NCI-H1048 (cell line): ENCODE measurements at places on chromosomes 13 and 19.
A peak's percentile ranks its signal among the peaks of the same experiment; 100 is the strongest.

- no peak for DNase-seq
These were observed 60.4 kb upstream of the ABCC4 start for GRCh38 chr13:95361686-95362085.

DNA sequence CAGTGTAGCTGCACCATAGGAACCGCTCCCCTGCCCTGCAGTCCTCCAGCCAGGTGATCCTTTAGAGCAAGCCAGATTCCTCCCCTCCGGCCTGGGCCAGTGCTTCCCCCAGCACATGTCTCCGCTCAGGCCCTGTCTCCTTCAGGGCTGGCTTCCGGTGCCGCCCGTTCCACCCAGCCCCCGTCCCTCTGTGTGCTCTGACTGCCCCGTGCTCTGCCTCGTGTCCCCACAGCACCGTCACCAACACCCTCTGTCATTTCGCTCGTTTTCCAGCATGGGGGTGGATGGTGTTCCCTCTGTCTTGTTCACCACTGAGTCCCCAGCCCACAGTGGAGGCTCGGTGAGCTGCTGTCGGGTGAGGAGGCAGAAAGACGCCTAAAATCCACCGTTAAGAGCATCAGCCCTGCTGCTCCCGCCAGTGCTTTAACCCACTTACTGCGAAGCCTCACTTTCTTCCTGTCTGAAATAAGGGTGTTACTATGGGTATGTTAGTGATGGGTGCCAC is 54.5 kb downstream of the TSSK6 start:
- DNase-seq = no peak

GRCh38 chr13:79477968-79478367 is 3.0 kb upstream of the NDFIP2 start:
- no peak for DNase-seq

DNA sequence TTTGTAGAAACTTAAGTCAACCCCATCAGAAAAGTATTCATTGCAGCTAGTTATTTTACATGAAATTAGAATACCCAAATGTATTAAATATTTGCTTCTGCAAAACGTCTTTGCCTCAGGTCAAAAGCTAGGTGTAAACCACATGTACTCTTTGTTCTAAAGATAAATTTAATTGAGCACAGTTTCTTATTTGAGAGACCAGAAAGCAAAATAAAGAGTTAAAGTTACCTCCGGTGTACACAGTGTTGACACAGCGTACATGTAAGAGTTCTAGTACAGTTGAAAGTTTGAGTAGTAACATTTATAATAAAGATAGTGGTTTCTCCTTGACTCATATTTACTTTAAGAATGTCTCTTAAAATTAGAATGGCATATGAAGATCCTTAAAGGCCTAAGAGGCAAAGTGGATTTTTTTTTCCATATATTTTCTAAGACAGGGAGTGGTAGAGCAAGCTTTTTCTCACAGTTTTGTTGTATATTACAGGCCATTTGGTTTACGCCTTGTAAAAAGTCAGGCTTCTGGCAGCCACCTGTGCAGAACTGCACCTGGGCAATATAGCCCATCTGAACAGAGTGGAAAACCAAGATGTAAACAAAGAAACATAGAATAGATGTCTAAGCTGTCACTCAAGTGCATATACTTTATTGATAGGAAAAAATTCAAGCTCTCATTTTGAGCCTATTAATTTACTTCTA is 2.9 kb downstream of the LRCH1 start:
- DNase-seq = no peak

- DNase-seq = no peak
These were observed 14.7 kb downstream of the UBAC2 start for GRCh38 chr13:99215184-99215830.

- no peak for DNase-seq
These were observed 24.4 kb upstream of the NMRK2 start for GRCh38 chr19:3908266-3909054.

- no peak for DNase-seq
These were observed 846.9 kb upstream of the MIR17HG start for GRCh38 chr13:90500569-90500968.

GRCh38 chr13:78241278-78241919 is 322.8 kb upstream of the EDNRB start:
- peak; percentile 20 for DNase-seq

DNA sequence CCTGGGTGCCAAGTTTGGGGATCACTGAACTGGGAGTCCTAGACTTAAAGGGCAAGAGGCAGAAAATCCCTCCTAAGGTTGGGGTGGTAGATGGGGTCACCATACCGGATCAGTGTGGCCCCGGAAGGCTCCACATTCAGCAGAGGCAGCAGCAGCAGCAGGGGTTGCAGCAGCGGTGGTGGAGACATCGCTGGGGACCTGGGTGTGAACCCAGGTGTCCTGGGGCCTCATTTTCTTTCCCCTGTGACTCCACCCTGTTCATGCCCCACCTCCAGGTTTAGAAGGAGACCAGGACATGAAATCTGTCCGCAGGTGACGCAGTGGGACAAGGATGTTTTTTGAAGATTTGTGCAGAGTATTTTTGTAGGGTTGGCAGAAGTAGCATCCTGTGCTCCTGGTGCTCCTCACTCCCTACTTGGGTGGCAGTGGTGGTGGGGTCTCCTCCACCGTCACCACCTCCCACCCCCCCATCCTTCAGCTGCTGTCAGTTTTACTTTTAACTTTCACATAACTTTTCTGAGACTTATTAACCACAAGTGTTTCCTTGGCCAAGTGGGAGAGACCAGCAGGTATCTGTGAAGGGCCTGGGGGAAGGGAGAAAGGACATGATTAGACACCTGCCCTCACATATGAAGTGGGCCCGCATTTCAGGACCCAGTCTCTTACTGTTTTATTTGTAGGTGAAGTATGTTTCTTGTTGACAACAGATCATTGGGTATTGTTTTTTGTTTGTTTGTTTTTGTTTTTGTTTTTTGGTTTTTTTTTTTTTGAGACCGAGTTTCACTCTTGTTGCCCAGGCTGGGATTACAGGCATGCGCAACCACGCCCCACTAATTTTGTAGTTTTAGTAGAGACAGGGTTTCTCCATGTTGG is at the start of gene NAPSA:
Gene NAPSA, minus strand, starts transcription at position 206 of the 873 bp plus-strand sequence. Its CDS starts 18 bp downstream, at position 188.
- DNase-seq = no peak

- no peak for DNase-seq
These were observed 9.5 kb upstream of the LILRB4 start for GRCh38 chr19:54653181-54653809.

DNA sequence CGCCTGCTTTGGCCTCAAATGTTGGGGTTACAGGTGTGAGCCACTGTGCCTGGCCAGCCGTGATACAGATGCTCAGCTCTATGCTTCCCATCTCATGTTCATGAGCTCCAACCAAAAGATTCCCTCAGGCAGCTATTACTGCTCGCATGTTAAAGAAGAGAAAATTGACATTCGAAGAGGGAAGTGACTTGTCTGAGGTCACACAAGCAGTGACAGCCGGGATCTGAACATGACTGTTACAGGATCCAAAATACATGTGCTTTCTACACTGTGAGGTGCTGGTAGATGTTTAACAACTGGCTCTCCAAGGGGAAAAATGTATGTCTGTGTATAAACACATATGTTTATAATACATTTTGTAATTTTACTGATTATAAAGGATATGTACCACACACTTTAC is 11.3 kb downstream of the FPR1 start:
- DNase-seq = no peak

GRCh38 chr19:2970201-2970835 is 7.0 kb upstream of the TLE6 start:
- no peak for DNase-seq

DNA sequence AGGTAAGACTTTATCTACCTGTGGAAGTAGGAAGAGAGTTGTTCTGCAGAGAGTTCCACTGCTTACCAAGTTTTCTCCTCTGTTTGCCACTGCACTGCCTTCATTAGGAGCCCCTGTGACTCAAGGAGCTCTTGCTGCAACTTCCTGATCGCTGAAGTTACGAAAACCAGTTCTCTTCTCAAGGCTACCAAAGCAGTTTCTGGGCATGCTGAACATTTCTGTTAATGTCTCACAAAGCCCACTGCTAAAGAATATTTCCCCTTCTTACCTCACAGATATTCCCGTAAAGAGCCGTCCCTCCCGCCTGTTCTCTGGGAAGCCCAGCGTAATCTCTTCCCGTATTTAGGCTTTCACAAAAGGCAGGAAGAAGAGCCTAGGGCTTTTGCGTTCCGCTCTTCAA is 82.6 kb upstream of the OXGR1 start:
- no peak for DNase-seq

DNA sequence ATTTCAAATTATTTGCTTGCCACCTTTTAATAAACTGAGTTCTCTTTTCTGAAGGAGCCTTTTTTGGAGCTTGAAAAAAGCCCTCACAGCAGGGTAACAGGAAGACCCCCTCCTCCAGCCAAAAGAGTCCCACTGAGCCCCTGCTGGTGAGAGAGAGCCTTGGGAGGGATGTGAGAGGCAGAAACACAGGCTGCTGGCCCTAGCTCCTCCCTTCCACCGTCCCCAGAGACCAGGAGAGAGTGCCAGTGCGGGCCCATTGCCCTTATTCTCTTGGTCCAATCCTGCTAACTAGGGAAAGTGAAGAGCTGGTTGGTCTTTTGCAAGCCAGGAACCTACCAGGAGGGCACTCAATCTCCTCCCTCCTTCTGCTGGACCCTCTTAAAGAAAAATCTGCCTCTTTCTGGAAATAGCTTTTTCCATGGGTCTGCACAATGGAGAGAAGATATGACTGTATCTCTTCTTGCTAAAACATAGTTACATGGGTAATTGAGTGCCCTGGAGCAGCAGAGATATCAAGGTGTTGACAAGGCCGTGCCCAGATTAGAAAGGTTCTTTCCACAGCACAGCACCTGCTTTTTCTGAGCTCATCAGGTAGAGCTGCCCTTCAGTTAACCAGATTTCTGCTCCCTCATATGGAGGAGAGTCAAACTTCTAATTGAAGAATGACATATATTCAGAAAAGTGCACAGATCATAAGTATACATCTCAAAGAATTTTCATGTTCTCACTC is 113.9 kb downstream of the LRCH1 start:
- no peak for DNase-seq

- no peak for DNase-seq
These were observed 346.6 kb downstream of the RFC3 start for GRCh38 chr13:34164582-34164981.

DNA sequence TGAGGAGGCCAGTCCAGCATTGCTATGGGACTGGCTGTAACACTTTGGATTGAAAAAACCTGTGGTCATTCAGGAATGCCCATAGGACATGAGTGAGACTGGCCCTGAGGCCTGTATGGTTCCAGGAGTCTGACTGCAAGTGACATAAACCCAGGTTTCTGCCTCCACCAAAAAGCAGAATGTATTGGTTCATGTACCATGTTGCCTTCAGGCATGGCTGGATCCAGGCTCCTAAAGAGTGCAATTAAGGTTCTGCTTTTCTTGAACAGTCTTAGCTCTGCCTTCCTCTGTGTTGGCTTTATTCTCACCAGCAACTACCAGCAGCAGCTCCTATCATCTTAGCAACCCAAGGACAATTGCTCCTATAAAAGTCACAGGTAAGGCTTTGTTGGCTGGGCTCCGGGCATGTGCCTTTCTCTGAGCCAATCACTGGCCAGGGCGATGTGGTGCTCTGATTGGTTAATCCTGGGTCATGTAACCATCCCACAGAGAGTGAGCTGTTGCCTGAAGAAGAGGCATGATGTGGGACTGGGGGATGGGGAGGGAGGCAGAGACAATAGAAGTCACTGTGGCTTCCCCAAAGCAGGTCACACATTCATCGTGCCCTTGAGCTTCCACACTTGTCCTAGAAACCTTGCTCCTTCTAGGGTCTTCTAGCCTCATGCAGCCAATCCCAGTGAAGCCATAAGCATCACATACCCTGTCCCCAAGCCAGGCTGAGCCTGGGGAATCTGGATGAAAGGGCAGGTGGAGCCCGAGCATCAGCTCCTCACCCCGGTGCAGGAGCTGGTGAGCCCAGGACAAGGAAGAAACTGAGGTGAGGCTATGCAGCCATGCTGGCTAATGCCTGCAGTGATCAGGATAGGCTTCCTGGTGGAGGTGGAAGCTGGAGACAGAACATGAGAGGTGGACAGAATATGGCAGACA is 123.9 kb downstream of the URI1 start:
- no peak for DNase-seq

DNA sequence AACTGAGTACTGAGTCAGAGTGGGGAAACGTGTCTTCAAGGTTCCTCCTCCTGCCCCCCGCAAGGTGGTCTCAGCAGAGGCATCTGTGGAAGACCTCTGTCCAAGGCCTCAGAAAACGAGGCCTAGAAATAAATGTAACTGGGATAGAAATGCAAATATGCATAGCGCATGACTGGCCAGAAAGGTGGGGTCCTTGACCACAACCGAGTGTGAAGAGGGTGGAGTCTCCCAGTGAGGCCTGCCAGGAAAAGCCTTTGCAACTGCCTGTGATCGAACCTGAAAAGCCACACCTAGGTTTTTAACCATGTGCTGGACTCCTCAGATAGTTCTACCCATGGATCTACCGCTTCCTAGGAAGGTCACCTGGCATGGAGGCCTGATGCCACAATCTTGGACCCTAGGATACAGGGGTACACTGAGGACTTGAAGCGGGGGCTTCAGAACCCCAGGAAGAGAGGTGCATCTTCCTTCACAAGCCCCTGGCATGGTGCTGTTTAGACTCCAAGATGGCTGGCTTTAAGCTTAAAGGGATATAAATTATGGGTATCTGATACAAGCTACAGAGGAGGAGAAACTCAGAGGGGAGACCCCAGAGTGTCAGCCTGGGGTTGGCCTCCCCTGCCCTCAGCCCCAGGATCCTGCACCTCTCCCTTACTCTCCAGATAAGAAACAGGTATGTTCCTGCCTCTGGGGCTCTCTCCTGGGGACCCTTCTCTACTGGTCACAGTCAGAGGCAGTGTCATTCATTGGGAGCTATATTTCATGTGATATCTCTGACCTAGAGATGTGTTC is 18.3 kb upstream of the SIGLEC6 start:
- DNase-seq = no peak

DNA sequence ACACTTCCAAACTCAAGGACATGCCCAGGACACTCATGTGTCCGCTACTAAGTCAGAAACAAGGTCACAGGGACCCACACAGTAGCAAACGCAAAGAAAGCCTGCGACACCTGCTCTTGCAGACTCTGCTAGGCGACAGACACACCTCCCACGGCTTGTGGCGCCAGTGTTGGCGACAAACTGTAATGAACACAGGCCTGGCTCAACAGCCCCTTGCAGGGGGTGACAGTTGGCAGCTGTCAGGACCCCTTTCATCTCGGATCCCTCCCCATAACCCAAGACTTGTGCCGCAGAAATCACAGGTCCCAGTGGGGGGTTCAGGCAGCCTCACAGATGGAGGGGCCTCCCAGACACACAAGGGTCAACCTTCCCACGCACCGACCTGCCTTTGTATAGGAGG is 364 bp downstream of the CKM start:
- no peak for DNase-seq

DNA sequence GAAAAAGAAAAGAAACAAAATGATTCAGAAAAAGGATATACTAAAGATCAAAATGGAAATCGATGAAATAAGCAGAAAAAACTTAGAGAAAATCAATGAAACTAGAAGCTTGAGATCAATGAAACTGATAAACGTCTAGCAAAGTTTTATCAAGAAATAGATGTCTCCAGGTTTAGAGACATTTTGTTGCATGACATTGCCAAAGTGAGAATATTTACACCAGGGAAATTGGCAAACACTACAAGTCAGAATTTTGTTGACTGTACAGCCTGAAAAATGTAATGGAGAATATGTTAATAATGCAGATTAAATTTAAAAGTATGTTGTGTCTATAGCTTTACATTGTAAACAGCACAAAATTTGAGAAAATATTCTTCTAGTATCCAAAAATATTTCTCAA is 5.3 kb upstream of the ZNF599 start:
- DNase-seq = no peak
